Activated CD4-positive, alpha-beta T cell treated with anti-CD3 and anti-CD28 coated beads, Interleukin-2, amount 50 U/mL, for 48 hours (primary cell): ENCODE measurements at places on chromosomes 12 and 14.

GRCh38 chr12:113803759-113804140, 162.4 kb downstream of the RBM19 start:
- no peak for DNase-seq

GRCh38 chr12:120960657-120961056, 17.7 kb upstream of the HNF1A start:
- DNase-seq, result peak; percentile 51

GRCh38 chr12:62934239-62934798, 631 bp downstream of the PPM1H start:
- peak; percentile 6 for DNase-seq

- no peak for DNase-seq
Observed at GRCh38 chr12:3247629-3248161, 170.5 kb downstream of the TSPAN9 start.

DNA sequence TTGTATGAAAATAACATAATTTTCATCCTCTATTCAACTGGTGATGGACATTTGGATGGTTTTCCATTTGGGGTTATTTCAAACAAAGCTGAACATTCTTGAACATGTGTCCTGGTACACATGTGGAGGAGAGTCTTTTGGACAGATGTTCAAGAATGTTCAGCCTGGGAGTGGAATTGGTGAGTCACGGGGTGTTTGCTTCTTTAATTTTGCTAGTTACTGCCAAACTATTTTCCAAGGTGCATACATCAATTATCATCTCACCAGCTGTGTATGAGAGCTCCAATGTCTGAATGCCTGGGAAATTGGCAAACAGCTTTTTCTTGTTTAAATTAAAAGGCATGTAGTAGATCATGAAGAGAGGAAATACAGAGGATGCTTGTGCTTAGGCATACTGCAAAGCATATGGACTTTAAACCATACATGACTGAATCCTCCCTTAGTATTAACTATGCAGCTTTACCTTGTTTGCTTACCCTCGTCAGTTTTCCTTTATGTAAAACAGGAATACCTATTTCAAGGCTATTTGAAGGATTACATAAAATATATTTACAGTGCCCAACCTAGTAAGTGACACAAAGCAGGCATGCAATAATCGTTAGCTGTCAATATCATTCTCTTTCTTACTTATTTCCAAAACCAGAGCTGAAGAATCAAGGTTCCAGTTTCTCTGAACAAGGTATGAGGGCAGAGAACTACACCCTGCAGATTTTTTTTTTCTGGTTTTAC, 152.1 kb downstream of the ITPR2 start:
- DNase-seq, result no peak

- no peak for DNase-seq
Observed at GRCh38 chr12:105157606-105158005, 50.1 kb downstream of the WASHC4 start.

- DNase-seq, result peak; percentile 41
Observed at GRCh38 chr12:112096667-112097066, 11.9 kb downstream of the NAA25 start.

GRCh38 chr12:53871367-53871766, 67.3 kb upstream of the HOXC13 start:
- DNase-seq, result no peak

DNA sequence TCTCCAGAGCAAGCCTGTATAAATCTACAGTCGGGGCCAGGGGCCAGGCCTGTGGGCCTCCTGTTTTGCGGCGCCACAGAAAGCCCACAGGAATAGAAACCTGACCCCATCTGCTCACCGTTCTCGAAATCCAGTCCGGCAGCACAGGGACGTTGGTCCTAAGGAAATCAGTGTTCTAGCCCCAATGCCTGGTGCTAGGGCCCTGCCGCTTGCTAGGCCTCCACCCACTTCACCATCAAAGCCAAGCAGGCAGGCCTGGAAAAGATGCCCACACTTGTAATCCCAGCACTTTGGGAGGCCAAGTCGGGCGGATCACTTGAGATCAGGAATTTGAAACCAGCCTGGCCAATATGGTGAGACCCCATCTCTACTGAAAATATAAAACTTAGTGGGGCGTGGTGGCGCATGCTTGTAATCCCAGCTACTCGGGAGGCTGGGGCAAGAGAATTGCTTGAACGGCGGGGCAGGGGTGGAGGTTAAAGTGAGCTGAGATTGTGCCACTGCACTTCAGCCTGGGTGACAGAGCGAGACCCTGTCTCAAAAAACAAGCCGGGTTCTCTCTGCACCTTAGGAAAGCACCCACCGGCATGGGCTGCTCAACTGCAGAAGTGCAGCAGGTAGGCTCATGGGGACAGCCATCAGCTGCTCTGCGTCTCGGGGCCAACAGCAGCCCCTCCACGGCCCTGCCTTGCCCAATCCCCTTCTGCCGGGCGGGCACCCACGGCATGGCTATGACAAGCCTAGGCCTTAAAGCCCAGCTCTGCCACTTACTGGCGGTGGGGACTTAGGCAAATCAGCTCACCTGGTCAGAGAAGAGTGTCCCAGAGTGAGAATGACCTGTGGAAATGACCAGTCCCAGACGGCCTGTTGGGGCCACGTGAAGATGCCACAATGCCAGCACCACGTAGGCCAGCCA, 47.4 kb downstream of the VWF start:
- no peak for DNase-seq

- DNase-seq, result peak; percentile 49
Observed at GRCh38 chr14:33839193-33840076, 111.4 kb downstream of the EGLN3 start.

GRCh38 chr12:56718636-56719035, 6.5 kb downstream of the NACA start:
- no peak for DNase-seq

- no peak for DNase-seq
Observed at GRCh38 chr14:85714069-85714468, 184.1 kb downstream of the FLRT2 start.

- peak; percentile 40 for DNase-seq
Observed at GRCh38 chr14:22850944-22851764, 14.8 kb downstream of the MMP14 start.

GRCh38 chr12:122880668-122881067, 15.3 kb downstream of the VPS37B start:
- no peak for DNase-seq

GRCh38 chr14:99592933-99593753, 10.9 kb downstream of the CCDC85C start:
- DNase-seq, result no peak

- peak; percentile 55 for DNase-seq
Observed at GRCh38 chr14:24481622-24482324, 26.3 kb downstream of the CMA1 start.

DNA sequence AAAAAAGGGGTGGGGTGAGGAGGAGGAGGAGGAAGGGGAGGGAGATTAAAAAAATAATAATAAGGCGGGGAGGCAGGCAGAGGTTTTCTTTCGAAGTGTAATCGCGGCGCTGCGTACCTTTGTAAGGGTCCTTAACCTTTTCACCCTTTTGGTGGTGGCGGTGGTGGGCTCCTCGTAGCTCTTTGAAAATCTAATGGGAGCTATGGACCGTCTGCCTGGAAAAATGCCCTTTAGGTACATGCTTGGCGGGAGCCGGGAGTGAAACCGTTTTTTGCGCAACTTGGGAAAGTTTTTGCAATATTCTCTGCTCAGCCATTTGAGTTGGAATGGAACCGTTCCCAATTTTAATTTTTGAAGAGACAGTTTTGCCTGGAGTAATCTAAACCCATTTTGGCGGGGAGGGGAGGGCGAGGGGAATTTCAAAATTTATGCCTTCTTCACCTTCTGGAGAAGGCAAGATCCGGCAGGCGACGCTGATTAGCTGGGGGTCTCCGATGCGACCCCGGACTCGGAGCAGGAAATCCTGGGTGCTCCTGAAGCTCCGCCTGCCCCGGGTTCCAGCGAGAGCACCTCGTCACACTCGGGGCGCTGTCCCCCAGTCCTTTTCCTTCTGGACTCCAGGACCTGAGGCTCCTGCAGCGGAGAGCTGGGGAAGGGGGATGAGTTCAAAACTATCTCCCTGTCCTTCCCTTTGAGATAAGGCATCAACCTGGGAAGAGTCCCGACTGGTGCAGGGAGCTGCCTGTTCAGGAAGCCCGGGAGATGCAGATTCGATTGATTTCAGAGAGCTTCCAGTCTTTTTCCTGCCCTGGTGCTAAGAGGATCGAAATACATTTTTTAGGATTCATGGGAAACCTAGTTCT, 74.6 kb upstream of the TBX5 start:
- DNase-seq, result no peak

GRCh38 chr12:8661016-8661415, 1.6 kb downstream of the MFAP5 start:
- no peak for DNase-seq

DNA sequence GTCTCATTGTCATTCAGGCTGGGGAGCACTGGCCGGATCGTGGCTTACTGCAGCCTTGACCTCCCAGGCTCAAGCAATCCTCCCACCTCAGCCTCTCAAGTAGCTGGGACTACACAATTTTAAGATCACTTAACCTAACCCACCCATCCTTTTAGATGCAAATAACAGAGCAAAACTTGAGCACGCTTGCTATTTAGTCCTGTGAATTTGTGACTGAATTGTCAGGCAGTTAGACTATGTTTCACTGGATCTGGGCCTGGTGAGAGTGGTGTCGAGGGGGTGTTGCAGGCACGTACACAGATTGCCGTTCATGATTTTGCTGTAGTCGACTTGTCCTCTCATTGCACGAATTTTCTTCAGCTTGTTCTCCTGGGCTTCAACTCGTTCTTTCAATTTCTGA, 38.2 kb downstream of the ZFYVE21 start:
- no peak for DNase-seq

DNA sequence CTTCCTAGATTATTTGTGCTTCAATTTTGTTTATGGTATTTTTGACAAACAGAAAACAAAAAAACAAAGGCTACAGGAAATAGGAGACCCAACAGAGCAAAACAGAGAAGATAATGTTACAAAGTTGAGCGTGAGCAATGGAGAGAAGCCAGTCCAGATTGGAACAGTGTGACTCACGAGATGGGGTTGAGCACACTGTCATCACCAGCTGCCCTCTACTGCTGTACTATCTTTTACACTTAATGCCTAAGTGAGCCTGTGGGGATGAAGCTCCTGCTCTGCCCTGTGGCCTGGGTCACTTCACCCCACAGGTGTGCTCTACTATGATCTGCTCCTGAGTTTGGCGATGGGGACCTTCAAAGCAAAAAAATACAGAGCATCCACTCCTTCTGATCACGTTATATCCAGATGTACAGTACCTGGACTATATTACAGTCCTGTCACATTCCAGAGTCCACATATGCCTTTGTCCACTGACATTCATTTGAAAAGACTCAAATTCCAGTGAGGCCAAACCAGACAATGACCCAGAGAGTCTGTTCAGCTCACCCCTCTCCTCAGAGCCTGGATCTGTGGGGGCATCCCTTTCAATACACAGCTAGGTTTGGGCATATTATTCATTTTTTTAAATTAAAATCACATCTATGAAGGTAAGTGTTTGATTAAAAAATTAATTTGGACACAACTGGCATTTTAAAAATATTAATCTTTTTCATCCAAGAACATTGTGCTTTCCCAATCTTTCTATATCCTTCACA, 4.4 kb downstream of the IPO8 start:
- no peak for DNase-seq

- DNase-seq, result no peak
Observed at GRCh38 chr12:68400226-68400829, 68.2 kb upstream of the MDM1 start.

DNA sequence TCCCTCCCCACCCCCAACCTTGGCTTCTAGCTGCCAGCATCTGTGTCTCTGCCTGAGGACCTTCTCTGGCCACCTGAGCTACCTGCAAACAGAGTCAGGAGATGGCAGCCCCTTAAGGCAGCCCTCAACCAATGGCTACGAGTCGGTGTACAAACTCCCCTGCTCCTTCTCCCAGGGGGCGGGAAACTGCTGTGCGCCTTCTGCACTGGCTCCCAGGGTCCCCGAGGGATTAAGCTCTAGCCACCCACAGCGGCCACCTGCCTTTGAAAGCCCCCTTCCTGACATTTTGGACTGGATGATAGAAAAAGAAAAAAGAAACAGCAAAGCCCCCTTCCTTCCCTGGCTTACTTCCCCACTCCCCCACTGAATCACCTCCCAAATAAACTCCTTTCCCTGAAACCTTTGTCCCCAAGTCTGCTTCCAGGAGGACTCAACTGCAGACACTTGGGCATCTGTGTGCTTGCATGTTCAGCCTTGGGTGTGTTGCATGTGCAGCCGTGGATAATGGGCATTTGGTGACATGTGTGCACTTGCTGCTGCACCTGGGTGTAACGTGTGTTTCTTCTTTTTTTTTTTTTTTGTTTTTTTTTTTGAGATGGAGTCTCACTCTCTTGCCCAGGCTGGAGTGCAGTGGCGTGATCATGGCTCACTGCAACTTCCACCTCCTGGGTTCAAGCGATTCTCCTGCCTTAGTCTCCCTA, 6.0 kb downstream of the SDS start:
- DNase-seq, result no peak

GRCh38 chr12:49609059-49609874, 3.8 kb upstream of the FAM186B start:
- DNase-seq, result no peak

DNA sequence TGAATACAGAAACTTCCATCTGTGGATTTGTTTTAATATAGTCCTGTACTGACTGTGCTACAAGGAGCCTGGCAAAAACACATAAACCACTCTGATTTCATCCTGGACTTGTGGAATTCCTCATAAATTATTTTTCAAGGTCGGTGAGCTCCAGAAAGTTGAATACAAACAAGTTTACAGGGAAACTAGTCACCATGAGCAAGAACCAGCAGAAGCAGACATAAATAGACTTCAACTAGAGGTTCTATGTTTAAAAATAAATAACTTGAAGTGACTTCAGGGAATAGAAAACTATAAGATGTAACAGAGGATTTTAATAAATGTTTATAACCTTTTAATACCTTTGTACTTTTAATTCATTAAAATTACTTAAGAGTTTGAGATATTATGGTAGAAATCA, 63.5 kb downstream of the EFCAB11 start:
- no peak for DNase-seq

GRCh38 chr14:55540847-55541773, 38.9 kb upstream of the KTN1 start:
- no peak for DNase-seq

- DNase-seq, result no peak
Observed at GRCh38 chr12:76627346-76628135, 68.0 kb upstream of the OSBPL8 start.

GRCh38 chr14:63296060-63296563, 22.6 kb downstream of the GPHB5 start:
- DNase-seq, result no peak

GRCh38 chr14:55707365-55707804, 127.4 kb downstream of the KTN1 start:
- no peak for DNase-seq

DNA sequence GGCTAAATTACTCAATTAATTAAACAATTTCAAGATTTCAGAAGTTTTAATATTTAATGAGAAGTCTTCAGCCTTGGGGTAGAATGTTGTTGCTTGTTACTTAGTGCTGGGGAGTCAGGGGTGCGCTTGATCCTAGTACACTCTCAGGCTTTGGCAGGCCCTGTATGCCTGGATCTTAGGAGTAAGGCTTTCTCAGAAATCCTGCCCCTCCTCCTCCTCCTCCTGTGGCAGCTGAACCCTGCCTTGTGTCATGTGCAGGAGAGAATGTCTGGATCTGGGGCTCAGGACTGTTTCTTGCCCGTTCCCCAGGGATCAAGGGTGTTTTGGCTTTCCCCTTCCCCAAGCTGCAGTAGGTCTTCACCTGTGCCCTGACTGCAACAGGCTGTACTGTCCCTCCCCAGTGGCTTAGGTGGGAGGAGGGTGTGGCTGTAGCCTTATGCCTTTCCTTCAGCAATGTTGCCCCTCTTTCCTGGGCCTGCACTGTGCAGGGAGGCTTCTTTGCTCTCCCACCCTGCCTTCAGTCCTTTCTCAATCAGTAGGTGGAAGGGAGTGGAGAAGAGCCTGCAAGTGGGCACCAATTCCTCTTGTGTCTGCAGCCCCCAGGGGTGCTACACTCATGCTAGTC, 108.2 kb downstream of the SLC38A6 start:
- DNase-seq, result no peak
